ENCODE measurements at places on chromosomes 6 and 20.

DNA sequence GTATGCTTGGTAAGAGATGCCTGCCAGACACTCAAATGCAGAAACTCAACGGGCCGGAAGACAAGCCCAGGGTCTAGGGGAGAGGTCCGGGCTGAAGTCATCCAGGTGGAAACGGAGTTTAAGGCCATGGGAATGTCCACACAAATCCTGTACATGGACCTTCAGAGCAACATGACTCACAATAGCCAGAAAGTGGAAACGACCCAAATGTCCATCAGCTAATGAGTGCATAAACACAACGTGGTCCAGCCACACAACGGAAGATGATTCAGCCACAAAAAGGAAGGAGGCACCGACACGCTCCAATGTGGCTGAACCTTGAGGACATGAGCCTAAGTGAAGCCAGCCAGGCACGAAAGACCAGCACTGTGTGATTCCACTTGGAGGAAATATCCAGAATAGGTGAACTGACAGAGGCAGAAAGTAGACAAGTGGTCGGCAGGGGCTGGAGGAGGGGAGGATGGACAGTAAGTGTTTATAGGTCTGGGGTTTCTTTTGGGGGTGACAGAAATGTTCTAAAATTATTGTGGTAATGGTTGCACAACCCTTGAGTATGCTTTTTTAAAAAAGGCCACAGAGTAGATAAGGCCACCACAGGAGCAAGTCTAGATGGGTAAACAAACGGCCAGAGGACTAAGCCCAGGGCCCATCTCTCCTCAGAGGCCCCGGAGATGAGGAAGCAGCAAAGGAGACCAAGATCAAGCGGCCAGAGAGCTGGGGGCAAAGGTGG lies 105.6 kb downstream of the PREX1 start:
- peak; percentile 53 for DNase-seq

DNA sequence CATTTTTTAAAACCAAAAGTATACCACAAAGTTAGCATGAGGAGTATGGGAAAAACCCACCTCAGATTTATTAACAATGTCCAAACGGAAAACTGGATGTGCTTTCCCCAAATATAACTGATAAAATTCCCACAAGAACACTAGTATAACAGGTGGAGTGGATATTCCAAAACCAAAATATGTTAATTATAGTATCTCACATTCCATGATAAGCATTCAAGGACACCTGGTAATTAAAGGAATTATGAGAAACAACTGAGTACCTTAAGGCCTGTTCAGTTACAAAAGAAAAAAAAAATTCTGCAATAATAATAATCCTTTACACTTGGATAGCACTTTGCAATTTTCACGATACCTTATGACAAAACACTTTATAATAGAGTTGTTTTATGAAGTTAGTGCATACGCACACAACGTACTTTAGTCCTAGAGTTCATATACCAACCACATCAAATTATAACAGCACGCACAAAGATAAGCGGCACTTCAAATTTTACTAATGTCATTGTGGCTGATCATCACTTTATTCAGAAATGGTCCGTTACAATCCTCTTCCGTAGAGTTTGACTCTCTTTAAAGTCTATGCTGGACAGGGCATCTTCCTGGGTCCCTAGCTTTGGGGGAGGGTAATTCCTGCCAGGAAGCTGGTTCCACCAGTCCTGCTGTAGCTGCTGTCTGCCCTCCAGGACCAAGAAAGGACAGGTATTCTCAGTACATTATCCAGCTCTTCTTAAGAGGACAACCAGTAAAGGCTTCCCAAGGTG lies 1.7 kb downstream of the CDK19 start:
- DNase-seq, result no peak

DNA sequence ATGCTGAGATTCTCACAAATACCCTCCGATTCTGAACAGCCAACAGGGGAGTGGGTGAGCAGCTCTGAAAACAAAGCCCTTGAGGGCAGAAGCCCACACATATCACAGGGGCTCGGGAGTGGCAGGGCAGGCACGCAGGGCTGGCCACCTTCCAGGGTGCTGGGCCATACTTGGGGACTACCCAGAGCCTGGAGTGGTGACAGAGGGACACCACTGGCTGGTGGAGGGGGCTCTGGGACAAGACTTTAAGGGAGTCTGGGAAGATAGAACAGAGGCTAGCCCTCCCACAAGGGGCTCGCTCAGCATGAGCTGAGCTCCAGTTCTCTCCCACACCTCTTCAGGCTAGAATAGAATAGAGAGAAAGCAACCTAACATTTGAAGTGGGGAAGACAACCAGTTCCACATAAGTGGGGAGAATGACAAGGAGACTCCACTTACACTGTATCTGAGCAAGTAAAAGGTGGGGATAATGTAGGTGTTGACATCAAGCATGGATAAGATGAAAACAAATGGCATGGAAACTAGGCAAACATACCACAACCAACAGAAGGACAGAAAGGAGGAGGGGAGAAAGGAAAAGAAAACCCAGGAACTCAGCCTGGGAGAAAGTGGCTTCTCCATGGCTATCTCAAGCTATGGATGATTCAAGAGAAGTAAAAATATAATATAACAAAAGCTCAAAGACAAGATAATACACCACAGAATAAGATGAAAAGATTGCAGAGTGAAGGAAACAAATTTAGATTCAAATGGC lies 7.0 kb downstream of the PPIL1 start:
- no peak for DNase-seq

DNA sequence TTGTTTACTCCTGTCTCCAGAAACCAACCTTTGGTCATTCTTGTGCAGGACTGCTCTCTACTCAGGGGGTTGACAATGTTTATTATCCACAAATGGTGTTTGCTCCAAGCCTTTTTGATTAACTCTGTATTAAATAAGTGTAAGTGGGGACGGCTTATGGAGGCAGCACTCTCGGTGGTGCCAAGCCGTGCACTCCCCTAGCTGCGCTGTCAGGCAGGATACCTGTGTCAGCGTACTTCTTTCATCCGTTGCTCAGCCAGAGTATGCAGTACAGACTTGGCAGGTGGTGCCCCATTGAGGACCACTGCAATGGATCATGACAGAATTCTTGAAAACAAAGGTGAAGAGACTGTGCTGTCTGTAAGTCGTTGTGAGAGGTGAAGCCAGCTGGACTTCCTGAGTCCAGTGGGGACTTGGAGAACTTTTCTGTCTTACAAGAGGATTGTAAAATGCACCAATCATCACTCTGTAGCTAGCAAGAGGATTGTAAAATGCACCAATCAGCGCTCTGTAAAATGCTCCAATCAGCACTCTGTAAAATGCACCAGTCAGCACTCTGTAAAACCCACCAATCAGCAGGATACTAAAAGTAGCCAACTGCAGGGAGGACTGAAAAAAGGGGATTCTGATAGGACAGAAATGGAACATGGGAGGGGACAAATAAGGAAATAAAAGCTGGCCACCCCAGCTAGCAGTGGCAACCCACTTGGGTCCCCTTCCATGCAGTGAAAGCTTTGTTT lies 480.0 kb downstream of the MEI4 start:
- no peak for DNase-seq

- DNase-seq, result no peak
These were observed 15.2 kb downstream of the TAF4 start for GRCh38 chr20:62050166-62051120.

GRCh38 chr20:43914311-43915210 lies at the start of gene TOX2:
TSS of gene TOX2 (plus strand) at chr20:43914852. CDS start at chr20:43914892, 40 bp downstream.
- peak; percentile 52 for DNase-seq

GRCh38 chr20:37680420-37680819 lies 13.4 kb upstream of the CTNNBL1 start:
- no peak for DNase-seq

- DNase-seq, result no peak
These were observed 68.4 kb upstream of the PHACTR1 start for GRCh38 chr6:12648171-12648570.

- DNase-seq, result no peak
These were observed 2.8 kb downstream of the ZNF512B start for GRCh38 chr20:63966944-63967322.

- no peak for DNase-seq
These were observed 246.9 kb downstream of the UBE3D start for GRCh38 chr6:82818727-82819126.

Measured in CD4-positive, alpha-beta T cell treated with Interferon alpha-2 for 1 hour (primary cell).